H1 (cell line): ENCODE measurements at places on chromosomes 2 and 18. TPM values are rescaled to one million over a fixed set of nuclear protein-coding genes. Genes with fewer than 3 reads are reported as not detected.

- DNase-seq = no peak
- H3K4me3 ChIP-seq = no peak overlapping the region
- H3K36me3 ChIP-seq = peaks cover 35% of the 10 kb centered on the region
- no peaks in the 10 kb centered on the region for H3K27me3 ChIP-seq
These were observed 60.8 kb downstream of the CEP192 start for GRCh38 chr18:13051950-13052349.

DNA sequence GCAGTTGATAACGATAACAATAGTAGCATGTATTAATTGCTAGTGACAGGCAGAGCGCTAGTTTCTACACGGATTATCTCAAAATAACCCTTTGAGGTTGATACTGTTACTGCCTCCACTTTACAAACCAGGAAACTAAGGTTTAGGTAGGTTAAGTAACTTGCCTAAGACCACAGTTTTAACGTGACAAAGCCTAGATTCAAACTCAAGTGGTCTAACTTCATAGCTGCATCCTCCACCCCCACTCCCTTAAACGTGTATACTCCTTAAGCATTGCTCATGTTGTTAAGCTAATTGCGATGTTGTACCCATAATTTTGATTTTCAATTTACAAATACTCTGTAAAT, 1.2 kb downstream of the ME2 start:
- H3K4me3 ChIP-seq = peak overlapping the region; percentile 87
- no peaks in the 10 kb centered on the region for H3K4me1 ChIP-seq
- DNase-seq = no peak
- H3K36me3 ChIP-seq = no peaks in the 10 kb centered on the region
- no peak overlapping the region for H3K27ac ChIP-seq
- no peaks in the 10 kb centered on the region for H3K27me3 ChIP-seq

- H3K4me3 ChIP-seq = no peak overlapping the region
- no peak for DNase-seq
- H3K36me3 ChIP-seq = no peaks in the 10 kb centered on the region
- no peaks in the 10 kb centered on the region for H3K27me3 ChIP-seq
These were observed 1257.7 kb upstream of the CDH2 start for GRCh38 chr18:29434650-29435049.

- no peaks in the 10 kb centered on the region for H3K36me3 ChIP-seq
- H3K4me1 ChIP-seq = 0 out of 2 replicates have a peak, but pooled peaks cover 3% of the 10 kb centered on the region
- no peak overlapping the region for H3K4me3 ChIP-seq
- no peaks in the 10 kb centered on the region for H3K27me3 ChIP-seq
These were observed 555.0 kb upstream of the TMEFF2 start for GRCh38 chr2:192749611-192750200.

DNA sequence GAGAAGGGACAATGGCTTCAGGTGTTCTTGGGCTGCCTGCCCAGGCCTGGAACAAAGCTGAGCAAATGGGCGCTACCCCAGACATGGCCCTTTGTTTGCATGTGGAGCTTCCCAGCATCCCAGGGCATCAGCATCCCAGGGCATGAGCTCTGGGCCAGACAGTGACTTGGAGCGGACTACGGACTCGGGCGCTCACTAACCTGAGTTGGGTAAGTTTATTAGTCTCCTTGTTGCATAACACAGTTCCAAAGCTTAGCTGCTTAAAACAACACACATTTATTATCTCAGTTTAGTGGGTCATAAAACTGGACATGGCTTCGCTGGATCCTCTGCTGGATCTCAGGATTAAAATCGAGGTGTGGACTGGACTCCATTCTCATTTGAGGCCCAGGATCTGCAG, 35.8 kb downstream of the MC2R start:
- no peaks in the 10 kb centered on the region for H3K4me1 ChIP-seq
- H3K36me3 ChIP-seq = no peaks in the 10 kb centered on the region
- DNase-seq = no peak
- H3K27ac ChIP-seq = no peak overlapping the region
- H3K4me3 ChIP-seq = no peak overlapping the region
- H3K27me3 ChIP-seq = peaks cover 3% of the 10 kb centered on the region; the same call in 1 of the 2 replicates

The CD28 gene
- not detected in 2 replicates for polyA plus RNA-seq

GRCh38 chr2:131580187-131580586, 52.5 kb downstream of the CCDC74A start:
- no peak overlapping the region for H3K4me3 ChIP-seq
- peaks cover 5% of the 10 kb centered on the region; the same call in 1 of the 2 replicates for H3K4me1 ChIP-seq
- no peaks in the 10 kb centered on the region for H3K36me3 ChIP-seq

DNA sequence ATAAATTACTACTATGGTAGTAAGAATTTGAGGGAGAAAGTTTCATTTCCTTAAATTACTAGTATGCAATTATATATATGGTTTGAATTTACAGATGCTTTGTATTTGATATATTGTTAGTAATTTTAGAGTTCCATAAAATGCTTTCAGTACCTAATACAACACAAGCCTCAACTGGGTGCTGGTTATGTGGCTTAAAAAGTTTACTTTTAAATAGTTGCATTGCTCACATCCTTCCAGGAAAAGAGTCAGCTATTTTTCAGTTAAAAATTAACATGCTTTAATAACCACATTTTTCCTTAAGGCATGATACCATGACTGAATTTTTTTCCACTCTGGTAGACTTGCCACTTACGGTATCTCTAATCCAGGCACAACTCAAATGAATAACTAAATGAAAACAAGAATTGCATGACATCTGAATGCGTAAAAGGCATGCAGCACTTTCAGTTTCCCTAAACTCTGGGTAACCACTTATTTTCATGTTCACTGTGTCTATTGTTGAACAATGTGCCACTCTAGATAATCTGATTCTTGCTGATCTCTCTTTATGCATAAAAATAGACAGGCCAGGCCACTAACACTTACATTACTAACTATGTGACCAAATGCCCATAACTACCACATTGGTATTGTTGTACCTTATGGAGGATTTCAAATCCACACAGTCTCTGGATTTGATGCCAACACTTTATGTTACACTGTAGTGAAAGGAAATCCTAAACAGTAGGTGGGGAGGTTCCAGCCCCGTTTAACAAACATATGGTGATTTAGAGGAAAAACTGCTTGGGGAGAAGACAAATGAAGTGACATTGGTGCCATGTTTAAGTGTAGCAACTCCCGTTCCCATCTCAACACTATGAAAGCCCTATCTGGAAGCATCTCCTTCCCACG, 35.5 kb upstream of the SLC35F5 start:
- no peak overlapping the region for H3K4me3 ChIP-seq
- no peak for DNase-seq
- H3K4me1 ChIP-seq = no peaks in the 10 kb centered on the region; the same call in 1 of the 2 replicates

GRCh38 chr2:229980431-229981184, 58.3 kb downstream of the FBXO36 start:
- H3K27ac ChIP-seq = no peak overlapping the region
- peaks cover 2% of the 10 kb centered on the region for H3K4me1 ChIP-seq
- H3K4me3 ChIP-seq = no peak overlapping the region
- DNase-seq = peak; percentile 55
- no peaks in the 10 kb centered on the region for H3K27me3 ChIP-seq

DNA sequence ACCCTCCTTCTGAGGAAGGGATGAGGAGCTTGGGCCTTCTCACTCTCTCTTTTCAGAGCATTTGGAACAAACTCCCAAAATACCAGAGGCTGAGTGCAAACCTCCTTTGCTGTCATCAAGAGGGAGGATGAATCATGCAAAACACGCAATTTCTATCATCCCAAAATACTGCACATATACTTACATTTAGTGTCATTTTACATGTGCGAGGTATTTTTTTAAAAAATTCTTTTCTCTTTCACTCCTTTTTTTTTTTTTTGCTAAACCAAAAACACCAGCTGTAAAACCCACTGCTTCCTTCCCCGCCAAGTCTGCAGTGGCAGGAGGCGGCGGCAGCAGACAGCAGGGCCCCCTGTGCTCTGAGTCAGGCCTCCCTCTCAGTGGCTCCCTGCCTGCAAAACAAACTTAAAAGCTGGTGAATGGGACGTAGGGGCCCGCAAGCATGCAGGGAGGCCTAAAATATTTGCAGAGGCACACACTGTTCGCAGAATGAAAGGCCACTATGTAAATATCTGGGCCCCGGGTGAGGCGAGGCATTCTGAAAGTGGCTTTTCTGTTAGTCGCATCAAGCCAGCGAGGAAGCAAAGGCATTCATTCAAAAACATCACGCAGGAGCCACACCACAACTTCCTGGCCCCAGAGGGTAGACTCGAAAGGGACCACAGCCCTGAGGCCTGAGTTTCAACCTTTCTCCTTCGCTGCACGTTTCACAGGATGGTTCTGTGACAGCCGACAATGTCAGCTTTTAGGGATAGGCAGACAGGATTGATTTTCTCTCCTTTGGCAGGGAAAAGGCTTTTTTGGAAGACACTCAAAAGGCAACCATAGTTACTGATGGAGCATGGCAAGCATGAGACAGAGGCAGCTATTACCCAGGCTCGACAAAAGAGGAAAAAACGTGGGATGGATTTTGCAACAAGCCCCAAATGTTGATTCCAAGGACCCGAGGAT, 73.4 kb downstream of the ACTR2 start:
- H3K27ac ChIP-seq = no peak overlapping the region
- H3K4me3 ChIP-seq = no peak overlapping the region; the same call in 1 of the 2 replicates
- no peaks in the 10 kb centered on the region for H3K27me3 ChIP-seq
- H3K4me1 ChIP-seq = no peaks in the 10 kb centered on the region

DNA sequence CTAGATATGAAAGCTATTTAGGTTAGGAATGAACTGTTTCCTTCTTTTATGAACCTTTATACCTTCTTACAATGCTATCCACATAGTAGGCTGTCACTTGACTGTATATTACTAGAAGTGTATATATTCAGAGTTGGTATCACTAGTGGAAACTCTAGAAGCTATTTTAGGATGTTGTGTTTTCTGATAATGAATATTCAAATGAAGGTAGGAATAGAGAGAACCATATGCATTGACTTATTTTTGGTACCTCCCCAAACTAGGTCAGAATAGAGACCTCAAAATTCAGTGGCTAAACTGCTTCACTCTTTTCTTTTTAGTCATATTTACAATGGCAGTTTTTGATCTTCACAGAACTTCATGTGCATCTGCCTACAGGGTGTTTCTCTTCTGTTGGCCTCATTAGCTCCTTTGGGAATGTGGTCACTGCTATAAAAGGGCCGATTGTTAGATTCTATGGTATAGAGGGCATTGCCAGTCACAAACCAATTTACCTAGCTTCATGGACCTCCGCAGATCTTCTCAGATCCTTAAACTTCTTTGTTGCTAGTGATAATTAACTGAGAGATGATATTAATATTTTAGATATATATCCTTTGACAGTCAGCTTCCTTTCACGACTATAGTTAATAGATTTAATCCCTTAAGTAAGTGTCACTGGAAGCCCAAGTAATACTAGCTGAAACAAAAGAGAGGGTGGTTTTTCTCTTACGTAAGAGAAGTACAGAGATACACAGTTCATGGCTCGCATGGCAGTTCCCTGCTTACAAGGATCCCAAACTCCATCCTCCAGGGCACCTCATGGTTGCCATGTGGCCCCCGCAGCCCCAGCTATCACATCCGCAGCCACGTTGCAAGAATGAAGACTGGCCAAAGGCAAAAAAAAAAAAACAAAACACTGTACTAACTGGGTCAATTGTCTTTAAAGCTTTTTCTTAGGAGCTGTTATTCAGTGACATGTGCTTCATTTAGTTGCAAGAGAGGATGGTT, 61.0 kb downstream of the TSPYL6 start:
- DNase-seq = no peak
- H3K27me3 ChIP-seq = no peaks in the 10 kb centered on the region
- H3K4me3 ChIP-seq = no peak overlapping the region
- no peaks in the 10 kb centered on the region for H3K36me3 ChIP-seq

The GALNT5 gene
- 0.02 TPM in 2 replicates for polyA plus RNA-seq

DNA sequence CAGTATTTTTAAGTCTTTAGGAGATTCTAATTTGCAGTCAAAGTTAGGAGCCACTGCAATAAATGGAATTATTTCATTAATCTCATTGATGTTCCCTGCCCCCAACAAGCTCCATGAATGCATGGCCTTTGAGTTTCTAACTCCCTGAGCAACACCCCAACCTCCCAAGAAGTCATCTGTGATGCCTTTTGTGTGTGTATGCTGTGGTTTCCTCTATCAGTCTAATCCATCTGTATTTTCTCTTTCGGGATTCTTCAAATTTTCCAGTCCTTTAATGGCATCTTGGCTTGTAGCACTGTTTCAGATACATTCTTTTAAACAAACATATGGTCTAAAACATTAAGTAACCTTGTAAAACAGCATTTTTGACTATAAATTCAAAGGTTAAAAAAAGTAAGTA, 16.8 kb downstream of the SERPINB10 start:
- H3K27ac ChIP-seq = no peak overlapping the region
- H3K4me1 ChIP-seq = no peaks in the 10 kb centered on the region
- no peak overlapping the region for H3K4me3 ChIP-seq
- no peaks in the 10 kb centered on the region for H3K36me3 ChIP-seq
- no peak for DNase-seq
- H3K27me3 ChIP-seq = no peaks in the 10 kb centered on the region

- no peak overlapping the region for H3K4me3 ChIP-seq
- no peak for DNase-seq
- H3K36me3 ChIP-seq = no peaks in the 10 kb centered on the region
- H3K27ac ChIP-seq = no peak overlapping the region
- H3K27me3 ChIP-seq = no peaks in the 10 kb centered on the region
These were observed 62.5 kb upstream of the HPCAL1 start for GRCh38 chr2:10240161-10240681.

GRCh38 chr2:132437852-132438669, 21.5 kb downstream of the GPR39 start:
- H3K27ac ChIP-seq = no peak overlapping the region
- H3K27me3 ChIP-seq = no peaks in the 10 kb centered on the region
- no peak for DNase-seq
- H3K36me3 ChIP-seq = no peaks in the 10 kb centered on the region
- H3K4me3 ChIP-seq = no peak overlapping the region

GRCh38 chr2:27889774-27890145, 427 bp downstream of the RBKS start:
- H3K4me3 ChIP-seq = peak overlapping the region; percentile 84
- H3K36me3 ChIP-seq = no peaks in the 10 kb centered on the region
- H3K27ac ChIP-seq = no peak overlapping the region
- H3K4me1 ChIP-seq = no peaks in the 10 kb centered on the region

- peaks cover 19% of the 10 kb centered on the region for H3K4me1 ChIP-seq
- no peak overlapping the region for H3K27ac ChIP-seq
These were observed 2.4 kb downstream of the GLI2 start for GRCh38 chr2:120738117-120738516.

The RAB6C gene
- polyA plus RNA-seq = 0.03 TPM in 1 of 2 replicates, not detected in the other

DNA sequence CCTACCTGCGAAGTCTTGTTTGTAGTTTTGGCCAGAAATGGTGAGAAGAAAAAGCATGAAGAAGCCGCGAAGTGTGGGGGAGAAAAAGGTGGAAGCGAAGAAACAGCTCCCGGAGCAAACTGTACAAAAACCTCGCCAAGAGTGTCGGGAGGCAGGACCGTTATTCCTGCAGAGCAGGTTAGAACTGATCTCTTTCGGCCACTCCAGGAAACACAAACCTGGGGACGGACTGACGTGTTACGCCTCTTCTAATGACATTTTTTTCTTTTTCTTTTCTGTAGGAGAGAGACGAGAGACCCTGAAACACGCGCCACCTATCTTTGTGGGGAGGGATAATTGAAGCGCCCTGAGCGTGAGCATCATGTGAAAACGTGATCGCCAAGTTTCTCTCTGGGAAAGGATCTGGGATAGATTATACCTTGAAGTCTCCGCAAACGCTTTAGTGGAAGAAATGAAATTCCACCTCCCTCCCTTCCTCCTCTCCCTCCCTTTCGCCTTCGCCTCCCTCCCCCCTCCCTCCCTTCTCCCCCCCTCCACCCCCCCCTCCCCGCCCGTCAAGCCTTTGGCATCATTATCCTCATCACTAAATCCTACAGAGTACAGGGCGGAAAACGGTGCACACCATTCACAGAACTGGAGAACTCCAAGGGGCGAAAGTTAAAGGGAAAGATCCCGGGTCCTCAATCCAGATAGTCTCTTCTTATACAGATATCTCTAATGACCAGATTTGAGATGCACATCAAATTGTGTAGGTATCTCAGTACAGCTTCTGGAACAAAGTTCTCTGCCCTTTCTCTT, at the start of gene ZEB2:
ZEB2 (minus strand) TSS at position 186 of the 798 bp plus-strand sequence. CDS start 2,769 bp downstream, outside the sequence.
- peak within 1 kb of the TSS; percentile 42 for H3K4me3 ChIP-seq
- H3K27ac ChIP-seq = no peak within 1 kb of the TSS
- DNase-seq = no peak

The CCL20 gene
- polyA plus RNA-seq = not detected in 2 replicates
